NCI-H2081 treated with DMSO at 0.1 percent for 48 hours (cell line): ENCODE measurements at places on chromosomes 12 and 14.

GRCh38 chr12:124371366-124371765 lies 76.5 kb downstream of the RFLNA start:
- DNase-seq: no peak

DNA sequence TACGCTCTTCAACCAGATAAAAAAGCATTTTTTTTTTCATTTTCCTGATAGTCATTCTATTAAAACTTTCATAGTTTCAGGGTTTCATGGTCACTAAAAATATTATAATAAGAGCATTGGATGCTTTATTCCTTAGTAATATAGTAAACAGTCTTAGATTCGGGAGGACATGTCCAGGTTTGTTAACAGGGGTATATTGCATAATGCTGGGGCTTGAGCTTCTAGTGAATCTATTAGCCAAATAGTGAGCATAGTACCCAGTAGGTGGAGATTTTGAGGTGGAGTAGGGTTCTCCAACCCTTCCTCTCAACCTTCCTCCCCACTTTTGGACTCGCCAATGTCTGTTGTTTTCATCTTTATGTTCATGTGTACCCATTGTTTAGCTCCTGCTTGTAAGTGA lies 277.4 kb upstream of the RGS6 start:
- no peak for DNase-seq

- no peak for DNase-seq
Measured at GRCh38 chr12:1567852-1568251, 26.5 kb downstream of the FBXL14 start.

DNA sequence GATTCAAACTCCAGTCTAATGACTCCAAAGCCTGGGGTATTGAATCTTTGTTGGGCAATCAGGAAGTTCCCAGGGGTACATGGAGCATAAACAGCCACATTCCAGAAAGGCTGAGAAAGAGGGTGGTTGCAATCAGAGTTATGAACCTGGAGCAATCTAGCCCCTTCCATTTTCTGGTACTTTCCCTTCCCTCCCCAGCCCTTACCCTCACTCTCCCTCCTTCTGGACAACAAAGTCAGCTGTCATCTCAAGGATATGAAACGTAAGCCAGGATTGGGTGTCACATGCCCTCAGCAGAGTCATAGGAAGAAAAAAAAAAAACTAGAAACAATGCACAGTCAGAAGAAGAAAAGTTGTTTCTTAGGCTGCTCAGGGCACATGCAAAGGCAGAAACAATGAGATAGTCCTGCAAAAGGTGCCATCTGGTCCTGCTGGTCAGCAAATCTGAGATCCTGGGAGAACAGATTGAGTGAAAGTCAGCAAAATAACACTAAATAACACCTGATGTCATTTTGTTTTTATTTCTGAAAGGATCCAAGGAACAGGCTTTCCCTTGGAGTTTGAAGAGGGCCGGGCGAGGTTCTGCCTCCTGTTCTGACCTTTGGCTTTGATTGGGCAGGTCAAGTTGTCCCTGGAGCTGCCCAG lies 27.1 kb downstream of the TMEM229B start:
- DNase-seq: no peak

- DNase-seq: no peak
Measured at GRCh38 chr12:103102225-103102744, 144.8 kb downstream of the ASCL1 start.

GRCh38 chr12:79629561-79629960 lies 61.2 kb downstream of the PAWR start:
- no peak for DNase-seq

DNA sequence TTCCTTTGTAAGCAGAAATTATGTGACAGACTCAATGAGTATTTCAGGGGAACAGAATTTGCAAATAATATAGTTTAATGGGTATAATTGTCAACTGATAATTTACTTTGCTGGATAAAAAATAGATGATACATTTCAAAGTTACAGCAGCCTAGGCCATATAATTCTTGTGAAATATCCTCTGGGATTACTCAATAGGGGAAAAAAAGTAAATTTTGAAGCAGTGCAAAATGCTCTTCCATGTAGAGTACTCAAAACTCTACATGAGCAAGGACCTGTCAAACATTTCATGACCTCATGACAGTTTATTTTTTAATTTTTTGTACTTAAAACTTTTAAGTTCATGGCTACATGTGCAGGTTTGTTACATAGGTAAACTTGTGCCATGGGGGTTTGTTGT lies 163.3 kb downstream of the DACT1 start:
- DNase-seq: no peak

GRCh38 chr12:182381-182892 lies 31.5 kb downstream of the SLC6A12 start:
- no peak for DNase-seq

DNA sequence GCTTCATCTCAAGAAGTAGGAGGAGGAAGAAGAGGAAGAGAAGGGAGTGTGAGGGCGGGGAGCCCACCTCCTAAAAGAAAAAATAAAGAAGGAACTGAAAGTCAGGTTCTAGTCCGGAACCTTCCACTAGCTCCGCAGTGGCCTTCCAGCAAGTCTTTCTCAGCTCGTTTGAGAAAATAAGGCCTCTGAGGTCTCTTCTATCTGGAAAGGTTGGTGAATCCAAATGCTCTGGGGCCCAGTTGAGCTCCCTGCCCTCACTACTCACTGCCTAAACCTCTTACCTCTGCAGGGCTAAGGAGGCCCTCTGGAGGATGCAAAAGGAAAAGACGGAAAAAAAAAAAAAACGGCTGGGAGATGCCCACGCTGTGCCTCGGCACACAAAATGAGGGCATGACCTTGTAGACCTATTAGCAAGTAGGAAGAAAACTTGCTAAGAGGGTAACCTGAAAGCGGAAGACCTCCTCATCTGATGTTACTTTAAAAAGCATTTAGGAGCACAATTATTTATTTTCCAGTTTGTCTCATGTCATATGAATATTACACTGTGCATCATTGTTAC lies 35.9 kb downstream of the FBLN5 start:
- no peak for DNase-seq

- no peak for DNase-seq
Measured at GRCh38 chr12:103590271-103590670, 3.2 kb downstream of the STAB2 start.

- no peak for DNase-seq
Measured at GRCh38 chr14:73368616-73369015, 89.7 kb downstream of the NUMB start.

GRCh38 chr14:76941544-76941943 lies 87.0 kb downstream of the IRF2BPL start:
- DNase-seq: no peak

DNA sequence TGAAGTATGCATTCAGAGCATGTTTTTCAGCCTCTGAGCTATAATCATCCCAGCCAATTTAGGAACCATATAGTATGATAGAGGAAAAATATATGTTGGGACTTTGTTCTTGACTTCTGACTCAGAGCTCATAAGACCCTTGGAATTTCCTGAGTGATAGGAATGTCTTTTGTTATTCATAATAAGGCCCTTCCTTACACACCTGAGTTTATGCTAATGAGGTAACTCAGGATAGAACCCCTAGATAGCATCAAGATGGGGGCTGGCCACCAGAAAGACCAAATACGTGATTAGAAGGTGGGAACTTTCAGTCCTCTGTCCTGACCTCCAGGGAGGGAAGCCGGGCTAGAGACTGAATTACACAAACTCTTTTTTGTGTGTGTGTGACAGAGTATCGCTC lies 32.4 kb upstream of the PLEK2 start:
- no peak for DNase-seq

- DNase-seq: no peak
Measured at GRCh38 chr12:93139028-93139665, 210.1 kb upstream of the EEA1 start.

DNA sequence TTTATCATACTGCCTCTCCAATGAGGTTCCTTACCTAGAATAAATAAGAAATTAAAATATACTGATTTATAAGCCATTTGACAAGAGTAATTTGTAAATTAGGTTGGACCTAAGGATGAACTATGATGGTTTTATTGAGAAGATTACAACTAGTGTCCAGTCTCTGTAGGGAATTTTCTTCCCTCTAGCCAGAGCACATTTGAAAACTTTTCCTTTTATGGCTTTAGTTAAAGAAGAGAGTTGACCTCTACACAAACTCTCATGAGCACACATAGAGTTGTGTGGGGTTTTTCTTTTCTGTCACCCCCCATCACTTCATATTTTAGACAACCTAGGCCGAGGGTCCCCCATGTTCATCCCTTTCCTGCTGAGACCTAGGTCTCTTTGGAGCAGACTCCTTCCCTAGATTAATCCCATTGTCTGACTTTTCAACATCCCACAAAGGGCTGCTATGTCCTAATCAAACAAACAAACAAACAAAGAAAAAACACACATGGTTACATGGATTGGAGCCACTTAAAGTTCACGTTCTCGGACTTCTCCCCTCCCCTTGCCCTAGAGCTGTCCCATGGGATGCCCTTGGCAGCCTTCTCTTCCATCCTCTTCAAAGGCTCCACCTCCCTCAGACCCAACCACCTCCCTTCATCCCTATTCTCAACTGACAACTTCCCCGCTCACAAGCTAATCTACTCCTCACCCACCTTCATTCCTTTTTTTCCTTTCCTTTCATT lies 40.7 kb downstream of the GPR135 start:
- DNase-seq: no peak

DNA sequence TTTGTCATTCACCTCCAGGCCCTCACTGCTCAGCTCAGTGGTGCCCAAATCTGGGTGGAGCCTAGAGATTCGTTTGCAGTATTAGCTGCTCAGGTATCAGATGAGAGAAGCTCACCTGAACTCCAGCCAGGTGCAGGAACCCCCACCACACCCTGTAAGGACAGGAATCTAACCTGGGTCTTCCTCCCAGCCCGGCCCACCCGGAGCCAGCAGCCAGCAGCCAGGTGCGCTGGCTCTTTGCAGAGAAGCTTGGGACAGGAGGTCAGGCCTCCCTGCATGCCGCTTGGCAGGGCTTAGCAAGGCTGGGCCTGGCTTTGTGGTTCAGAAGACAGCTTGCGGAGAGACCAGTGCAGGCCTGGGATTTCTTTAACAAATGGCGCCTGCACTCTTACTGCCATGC lies 125.6 kb upstream of the MYL2 start:
- no peak for DNase-seq

GRCh38 chr12:98893126-98893674 lies 248.1 kb downstream of the APAF1 start:
- DNase-seq: no peak

GRCh38 chr12:101229841-101230241 lies 19.8 kb upstream of the SLC5A8 start:
- no peak for DNase-seq
